ENCODE measurements at places on chromosomes 4 and X. TPM values are rescaled to one million over a fixed set of nuclear protein-coding genes. Genes with fewer than 3 reads are reported as not detected.
A peak's percentile ranks its signal among the peaks of the same experiment; 100 is the strongest.

DNA sequence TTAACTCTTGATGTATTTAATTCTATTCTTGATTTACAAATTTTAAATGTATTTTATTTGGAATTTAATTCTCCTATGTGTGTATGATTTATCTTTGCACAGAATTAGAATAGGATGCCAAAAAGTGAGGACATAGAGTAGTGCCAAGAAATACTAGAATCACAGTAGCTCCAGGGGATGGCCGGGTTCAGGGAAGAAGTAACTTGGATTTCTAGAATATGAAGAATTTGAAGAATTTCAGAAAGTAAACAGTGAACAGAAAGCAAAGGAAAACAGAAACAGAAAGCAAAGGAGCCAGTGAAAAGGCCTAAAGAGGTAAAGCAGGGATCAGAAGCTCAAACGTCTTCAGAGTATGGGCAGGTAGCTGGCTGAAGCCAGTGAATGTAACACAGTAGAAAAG is 1187.6 kb downstream of the RPA4 start:
- no peak for DNase-seq

DNA sequence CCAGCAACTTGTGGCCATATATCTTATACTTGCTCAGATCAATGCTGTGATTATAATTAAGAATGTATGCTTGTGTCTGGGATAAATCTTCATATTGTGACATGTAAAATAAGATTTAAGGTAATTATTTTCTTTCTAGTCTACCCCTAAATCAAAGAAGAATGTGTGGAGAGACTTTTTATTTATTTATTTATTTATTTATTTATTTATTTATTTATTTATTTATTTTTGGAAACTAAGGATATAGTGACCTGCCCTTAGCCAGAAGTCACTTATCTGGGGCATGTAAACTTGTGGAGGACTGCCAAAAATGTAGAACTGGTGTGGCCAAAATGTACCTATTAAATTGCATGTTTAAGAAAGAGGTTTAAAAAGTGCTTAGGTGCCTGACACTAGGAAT is 144.3 kb downstream of the BEND2 start:
- no peak for DNase-seq

GRCh38 chr4:16079046-16079445 is 4.8 kb downstream of the PROM1 start:
- no peak for DNase-seq

DNA sequence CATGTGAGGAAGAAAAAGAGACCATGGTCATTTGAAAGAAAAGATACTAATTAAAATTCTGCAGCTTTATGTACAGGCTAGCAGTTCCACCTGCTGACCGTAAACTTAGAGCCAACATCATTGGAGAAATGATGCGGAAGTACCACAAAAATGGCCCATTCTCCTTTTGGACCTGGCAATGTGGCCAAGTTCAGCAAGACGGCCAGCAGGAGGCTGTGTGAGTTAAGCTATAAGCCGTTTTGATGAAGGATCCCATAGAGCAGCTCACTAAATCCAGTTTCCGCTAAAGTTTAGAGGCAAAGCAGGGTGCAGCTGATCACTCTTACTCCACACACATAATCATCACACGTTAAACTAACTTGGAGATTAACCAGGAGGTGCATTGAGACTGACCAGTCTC is 133.8 kb downstream of the LDB2 start:
- DNase-seq, result no peak

DNA sequence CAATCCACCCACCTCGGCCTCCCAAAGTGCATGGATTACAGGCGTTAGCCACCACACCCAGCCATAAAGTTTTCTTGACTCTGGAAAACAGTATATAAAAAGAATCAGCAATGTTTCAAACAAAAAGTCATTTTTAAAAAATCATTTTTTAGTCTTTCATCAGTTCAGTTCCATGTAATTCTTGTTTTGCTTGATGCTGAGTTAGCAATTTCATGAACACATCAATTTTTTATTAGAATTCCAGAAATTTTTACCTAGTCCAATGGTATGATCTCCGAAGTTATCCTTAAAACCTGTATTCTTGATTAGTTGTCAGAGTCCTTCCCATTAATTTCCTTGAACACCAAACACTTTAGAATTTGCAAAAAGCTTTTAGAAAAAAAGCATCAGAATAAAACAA is 56.8 kb downstream of the RCHY1 start:
- no peak for DNase-seq

DNA sequence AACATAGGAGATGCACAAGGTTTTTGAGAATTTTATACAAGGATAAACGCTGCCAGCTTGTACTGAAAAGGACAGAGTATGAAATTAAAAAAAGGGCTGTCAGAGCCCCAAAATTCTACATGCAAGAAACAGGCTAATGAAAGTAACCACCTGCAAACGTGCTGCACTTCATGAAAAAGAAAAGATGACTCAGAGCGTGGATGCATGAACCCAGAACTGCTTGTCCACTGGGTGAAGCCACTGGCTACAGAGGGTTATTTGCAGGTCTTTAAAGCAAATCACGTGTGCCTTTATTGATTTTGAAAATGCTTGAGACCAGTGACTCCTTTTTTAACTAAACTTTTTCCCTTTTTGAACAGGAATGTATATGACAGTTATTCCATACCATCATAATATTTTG is 25.3 kb upstream of the FRMD7 start:
- no peak for DNase-seq

DNA sequence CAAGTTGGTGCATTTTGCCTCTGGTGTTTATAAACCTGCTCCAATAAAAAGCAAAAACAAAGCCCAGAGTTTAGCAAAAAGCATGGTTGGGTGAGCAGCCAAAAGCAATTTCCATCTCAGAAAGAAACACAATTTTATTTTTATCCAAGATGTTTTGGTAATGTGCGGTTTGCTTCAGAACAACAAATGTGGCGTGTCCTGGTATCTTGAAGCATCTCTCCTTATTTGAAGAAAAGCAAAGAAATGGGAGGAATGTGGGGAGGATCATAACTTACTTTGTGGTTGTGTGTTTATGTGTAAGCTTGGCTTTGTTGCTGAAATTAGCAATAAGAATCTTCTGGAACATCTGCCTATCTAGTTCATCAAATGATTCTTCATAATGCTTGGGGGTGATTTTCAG is 88.3 kb upstream of the DDX3X start:
- DNase-seq, result no peak

- no peak for DNase-seq
Measured at GRCh38 chr4:82038936-82039335, 334.9 kb downstream of the HNRNPD start.

GRCh38 chr4:93828995-93829819 is 654 bp downstream of the ATOH1 start:
- DNase-seq, result no peak

DNA sequence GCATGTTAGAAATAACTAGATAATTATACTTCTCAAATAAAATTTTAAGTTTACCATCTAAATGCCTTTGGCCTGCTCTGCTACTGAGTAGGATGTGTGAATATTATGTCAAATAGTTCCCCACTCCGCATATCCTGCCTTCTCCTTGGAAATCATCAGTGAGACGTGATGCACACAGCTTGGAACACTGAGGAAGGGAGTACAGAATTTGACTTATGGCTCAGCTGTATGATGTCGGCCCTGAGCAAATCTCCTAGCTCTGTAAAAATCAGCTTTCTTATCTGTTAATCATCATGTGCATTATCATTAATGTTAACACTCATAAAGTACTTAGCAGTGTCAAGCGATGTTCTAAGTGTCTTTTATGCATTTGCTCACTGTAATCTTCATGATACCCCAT is 241.0 kb upstream of the ANKRD50 start:
- DNase-seq, result no peak

GRCh38 chrX:43702660-43703059 is 46.6 kb downstream of the MAOA start:
- no peak for DNase-seq

DNA sequence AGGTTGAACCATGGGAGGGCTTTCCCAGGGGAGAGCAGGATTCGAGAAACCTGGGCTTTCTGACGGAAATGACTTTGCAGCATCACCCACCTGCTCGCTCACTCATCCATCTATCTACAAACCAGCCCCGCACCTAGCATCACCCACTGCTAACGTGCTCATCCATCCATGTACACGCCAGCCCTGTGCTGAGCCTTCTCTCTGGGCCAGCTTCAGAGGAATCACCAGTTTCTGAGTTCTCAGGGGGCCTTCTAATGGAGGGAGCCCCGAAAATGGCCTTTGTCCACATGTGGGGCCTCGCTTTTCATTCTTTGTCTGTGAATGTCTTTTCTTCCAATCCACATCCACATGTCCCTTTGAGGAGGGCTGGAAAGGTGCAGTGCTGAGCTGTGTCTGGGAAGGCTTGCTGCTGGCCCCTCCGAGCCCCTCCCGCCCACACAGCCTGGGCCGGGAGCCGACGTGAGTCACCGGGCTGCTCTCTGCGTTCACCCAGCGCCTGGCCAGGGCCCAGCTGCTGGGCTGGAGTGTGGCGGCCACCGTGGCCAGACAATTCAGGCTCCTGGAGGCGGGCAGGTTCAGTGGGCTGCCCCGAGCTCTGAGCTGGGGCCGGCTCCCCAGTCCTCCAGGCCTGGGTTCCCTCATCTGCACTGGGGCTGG is 14.7 kb downstream of the SORCS2 start:
- DNase-seq, result peak; percentile 75

GRCh38 chrX:21590012-21590776 is 67.9 kb downstream of the KLHL34 start:
- DNase-seq, result no peak

The ARHGAP36 gene
- 0.31 TPM for total RNA-seq

The ERVMER34-1 gene
- 1.9 TPM for total RNA-seq

The P2RY8 gene
- 0.16 TPM for total RNA-seq

The FATE1 gene
- not detected for total RNA-seq

The RAB33B gene
- total RNA-seq, result 47.7 TPM

The GYG2 gene
- total RNA-seq, result 5.9 TPM

The XKRX gene
- 0.16 TPM for total RNA-seq

The IL21 gene
- total RNA-seq, result not detected

The COX7B2 gene
- total RNA-seq, result not detected

The HGFAC gene
- total RNA-seq, result 1.2 TPM
